Stimulated activated CD8-positive, alpha-beta memory T cell treated with anti-CD3 and anti-CD28 coated beads, Interleukin-2, amount 100 ng/mL, for 1 hour (primary cell): ENCODE measurements at places on chromosomes 4 and X.

- DNase-seq = no peak
Observed at GRCh38 chr4:35538807-35539206, 705.5 kb downstream of the ARAP2 start.

DNA sequence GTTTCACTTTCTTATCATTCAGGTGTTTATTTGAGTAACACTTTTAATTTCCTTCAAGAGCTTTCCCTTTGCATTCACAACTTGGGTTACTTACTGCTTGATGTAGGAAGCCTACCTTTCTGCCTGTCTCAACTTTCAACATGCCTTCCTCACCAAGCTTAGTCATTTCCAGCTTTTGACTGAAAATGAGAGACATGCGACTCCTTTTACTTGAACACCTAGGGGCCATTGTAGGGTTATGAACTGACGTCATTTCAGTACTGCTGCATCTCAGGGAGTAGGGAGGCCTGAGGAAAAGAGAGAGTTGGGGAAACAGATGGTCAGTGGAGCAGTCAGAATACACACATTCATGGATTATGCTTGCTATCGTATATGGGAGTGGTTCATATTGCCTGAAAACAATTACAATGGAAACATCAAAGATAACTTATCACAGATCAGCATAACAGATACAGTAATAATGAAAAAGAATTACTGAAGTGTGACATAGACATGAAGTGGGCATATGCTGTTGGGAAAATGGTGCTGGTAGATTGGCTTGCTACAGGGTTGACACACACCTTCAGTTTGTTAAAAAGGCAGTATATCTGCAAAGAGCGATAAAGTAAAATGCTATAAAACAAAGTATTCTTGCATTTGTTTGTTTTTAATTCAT lies 25.7 kb downstream of the USP53 start:
- DNase-seq = no peak

GRCh38 chrX:16155581-16156096 lies 11.6 kb upstream of the MAGEB17 start:
- DNase-seq = no peak

- no peak for DNase-seq
Observed at GRCh38 chrX:129696463-129697155, 41.9 kb upstream of the APLN start.

- DNase-seq = no peak
Observed at GRCh38 chr4:151532001-151532708, 123.2 kb downstream of the FHIP1A start.

GRCh38 chr4:164207460-164207859 lies 546.5 kb upstream of the SMIM31 start:
- no peak for DNase-seq

DNA sequence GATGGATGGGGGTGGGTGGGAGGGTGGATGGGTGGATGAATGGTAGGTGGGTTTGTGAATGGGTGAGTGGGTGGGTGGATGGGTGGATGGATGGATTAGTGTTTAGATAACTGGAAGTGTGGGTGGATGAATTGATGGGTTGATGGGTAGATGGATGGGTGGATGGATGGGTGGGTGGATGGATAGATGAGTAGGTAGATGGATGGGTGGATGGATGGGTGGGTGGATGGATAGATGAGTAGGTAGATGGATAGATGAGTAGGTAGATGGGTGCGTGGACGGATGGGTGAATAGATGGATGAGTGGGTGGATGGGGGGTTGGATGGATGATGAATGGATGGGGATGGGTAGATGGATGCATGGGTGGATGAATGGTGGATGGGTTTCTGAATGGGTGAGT lies 20.3 kb upstream of the ASMTL start:
- DNase-seq = no peak

DNA sequence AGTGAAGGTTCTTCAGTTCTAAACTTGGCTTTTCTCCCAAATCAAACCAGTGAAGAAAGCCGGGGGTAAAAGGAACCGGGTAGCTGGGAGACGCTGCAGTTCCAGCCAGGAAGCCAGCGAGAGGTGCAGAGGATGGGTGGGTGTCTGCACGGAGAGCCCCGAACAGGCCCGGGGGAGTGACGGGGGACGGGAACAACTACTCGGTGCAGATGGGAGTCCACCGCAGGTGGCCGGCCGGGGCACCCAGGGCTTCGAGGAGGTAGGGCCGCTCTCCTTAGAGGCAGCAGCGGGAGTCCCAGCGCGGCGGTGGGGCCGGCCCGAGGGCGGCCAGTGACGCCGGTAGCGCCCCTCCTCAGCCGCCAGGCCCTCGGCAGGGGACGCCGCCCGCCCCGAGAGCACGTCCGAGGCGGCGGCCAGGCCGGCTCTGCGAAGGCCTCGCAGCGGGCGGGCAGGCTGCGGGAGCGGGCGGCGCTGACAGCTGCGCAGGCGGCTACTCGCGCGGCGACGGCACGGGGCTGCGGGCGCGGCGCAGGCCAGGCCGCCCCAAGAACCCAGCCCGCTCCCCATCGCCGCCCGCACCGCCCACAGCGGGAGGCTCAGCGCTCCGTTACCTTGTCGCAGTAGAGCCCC lies 449 bp downstream of the FBXL5 start:
- peak; percentile 2 for DNase-seq

GRCh38 chrX:73289039-73289438 lies 74.4 kb upstream of the NAP1L2 start:
- no peak for DNase-seq

GRCh38 chr4:155908187-155909139 lies 5.0 kb downstream of the TDO2 start:
- DNase-seq = no peak

GRCh38 chrX:1475881-1476280 lies 23.2 kb upstream of the ASMTL start:
- no peak for DNase-seq

DNA sequence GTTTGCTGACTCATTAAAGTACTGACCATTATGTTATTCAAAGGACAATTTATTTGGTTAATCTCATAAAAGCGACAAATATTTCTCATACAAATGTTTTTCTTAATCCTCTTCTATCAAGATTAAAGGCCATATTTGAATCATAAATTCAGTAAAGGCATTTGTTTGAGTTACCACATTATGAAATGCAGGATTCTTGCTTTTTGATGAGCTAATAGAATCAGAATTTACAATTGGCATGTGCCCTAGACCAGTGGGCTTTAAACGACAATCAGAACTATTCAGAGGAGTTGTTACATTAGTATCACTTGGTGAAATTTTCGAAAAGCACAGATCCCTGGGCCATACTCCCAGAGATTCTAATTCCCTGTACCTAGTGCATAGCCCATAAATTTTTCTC lies 55.3 kb downstream of the KLHL4 start:
- no peak for DNase-seq

DNA sequence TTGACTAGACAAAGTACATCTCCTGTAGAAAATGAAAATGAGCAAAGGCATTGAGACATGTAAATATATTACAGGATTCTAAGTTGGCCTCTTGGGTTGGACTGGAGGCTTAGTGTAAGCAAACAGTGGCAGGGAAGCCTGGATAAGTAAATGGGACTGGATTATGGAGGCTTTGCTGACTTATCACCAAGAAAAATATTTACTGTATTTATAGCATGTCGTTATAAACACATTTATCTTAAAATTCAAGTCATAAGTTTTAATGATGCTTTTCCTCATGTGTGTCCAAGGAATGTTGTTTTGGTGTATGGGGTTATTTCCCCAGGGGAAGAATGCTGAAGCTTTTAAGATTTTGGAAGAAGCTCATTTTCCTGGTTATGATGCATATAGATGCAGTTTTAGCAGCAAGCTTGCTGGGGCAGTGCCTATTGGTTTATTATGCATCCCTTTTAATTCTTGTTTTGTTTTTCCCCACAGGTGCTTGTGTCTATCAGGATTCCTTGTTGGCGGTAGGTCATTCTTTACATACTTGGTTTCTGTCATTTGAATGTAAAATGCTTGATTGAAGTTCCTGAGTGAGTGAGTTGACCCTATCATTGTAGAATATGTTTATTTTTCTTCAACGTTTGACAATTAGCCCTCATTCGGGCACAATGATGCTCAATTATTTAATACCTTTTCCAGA lies 8.5 kb downstream of the FRAS1 start:
- no peak for DNase-seq

DNA sequence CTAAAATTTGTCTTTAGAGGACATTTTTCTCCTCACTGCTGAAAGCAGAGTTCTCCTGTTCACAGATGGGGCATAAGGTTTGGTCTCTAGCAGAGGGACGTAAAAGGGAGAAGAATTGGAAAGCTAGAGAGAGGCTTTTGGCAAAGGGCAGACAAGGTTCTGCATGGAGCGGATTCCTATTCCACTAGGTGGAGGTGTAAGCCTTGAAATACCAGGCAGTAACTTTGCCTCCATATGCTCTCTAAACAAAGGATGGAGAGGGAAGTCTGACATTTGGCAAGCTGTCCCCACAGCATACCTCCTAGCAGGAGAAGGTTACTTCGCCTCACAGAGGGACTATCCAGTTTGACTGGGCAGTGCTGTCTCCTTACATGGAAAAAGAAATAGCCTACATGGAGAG lies 174.7 kb downstream of the DACH2 start:
- no peak for DNase-seq

GRCh38 chr4:75484190-75484589 lies 30.0 kb downstream of the RCHY1 start:
- no peak for DNase-seq

- no peak for DNase-seq
Observed at GRCh38 chr4:23016981-23017380, 324.2 kb downstream of the GBA3 start.

- no peak for DNase-seq
Observed at GRCh38 chr4:153090181-153090580, 114.1 kb upstream of the TRIM2 start.

GRCh38 chr4:103292373-103292772 lies 94.2 kb upstream of the CENPE start:
- DNase-seq = no peak

DNA sequence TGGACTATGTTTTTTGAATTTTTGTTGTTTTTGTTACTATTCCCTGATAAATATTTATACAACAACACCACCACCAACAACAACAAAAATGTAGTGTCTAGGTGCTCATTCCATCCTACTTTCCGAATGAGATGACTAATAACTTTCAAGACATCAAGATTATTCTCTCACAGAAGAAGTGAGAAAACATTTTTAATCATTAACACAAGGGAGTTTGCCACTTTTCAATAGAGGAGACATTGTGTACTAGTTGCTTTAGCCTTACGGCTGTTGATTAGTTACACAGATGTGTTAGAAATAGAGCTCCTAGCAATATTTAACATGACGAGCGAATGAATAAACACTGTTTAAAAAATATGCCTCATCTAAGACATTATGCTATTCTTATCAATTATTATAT lies 898.8 kb downstream of the C4orf33 start:
- no peak for DNase-seq

GRCh38 chr4:130424211-130424610 lies 1328.3 kb downstream of the C4orf33 start:
- DNase-seq = no peak

GRCh38 chr4:142523111-142523510 lies 323.0 kb downstream of the INPP4B start:
- no peak for DNase-seq

- DNase-seq = no peak
Observed at GRCh38 chr4:112377594-112378242, 80.5 kb downstream of the ALPK1 start.

DNA sequence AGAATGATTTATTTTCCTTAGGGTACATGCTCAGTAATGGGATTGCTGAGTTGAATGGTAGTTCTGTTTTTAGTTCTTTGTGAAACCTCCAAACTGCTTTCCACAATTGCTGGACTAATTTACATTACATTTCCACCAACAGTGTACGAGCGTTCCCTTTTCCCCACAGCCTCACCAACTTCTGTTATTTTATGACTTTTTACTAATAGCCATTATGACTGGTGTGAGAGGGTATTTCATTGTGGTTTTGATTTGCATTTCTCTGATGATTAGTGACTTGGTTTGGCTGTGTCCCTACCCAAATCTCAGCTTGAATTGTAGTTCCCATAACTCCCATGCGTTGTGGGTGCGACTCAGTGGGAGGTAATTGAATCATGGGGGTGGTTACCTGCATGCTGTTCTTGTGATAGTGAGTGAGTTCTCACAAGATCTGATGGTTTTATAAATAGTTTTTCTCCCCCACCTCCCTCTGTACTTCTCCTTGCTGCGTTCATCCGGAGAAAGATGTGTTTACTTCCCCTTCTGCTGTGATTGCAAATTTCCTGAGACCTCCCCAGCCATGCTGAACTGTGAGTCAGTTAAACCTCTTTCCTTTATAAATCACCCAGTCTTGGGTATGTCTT lies 95.1 kb downstream of the GBA3 start:
- DNase-seq = no peak

DNA sequence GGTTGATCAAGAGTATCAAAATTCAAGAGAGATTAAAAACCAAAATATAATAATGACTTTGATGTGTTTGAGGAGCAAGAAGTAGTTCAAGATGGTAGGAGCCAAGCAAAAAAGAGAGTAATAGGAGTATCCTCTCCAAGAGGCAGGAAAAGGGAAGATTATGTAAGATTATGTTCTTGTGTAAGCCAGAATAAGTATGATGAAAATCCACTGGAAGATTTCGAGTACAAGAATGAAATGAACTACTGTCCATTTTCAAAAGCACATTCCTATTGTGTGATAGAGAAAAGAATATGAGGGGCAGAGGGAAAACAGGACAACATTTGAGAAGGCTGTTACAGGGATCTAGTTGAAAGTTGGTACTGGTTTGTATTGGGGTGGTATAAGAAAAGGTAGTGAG lies 659.6 kb upstream of the INTU start:
- no peak for DNase-seq

DNA sequence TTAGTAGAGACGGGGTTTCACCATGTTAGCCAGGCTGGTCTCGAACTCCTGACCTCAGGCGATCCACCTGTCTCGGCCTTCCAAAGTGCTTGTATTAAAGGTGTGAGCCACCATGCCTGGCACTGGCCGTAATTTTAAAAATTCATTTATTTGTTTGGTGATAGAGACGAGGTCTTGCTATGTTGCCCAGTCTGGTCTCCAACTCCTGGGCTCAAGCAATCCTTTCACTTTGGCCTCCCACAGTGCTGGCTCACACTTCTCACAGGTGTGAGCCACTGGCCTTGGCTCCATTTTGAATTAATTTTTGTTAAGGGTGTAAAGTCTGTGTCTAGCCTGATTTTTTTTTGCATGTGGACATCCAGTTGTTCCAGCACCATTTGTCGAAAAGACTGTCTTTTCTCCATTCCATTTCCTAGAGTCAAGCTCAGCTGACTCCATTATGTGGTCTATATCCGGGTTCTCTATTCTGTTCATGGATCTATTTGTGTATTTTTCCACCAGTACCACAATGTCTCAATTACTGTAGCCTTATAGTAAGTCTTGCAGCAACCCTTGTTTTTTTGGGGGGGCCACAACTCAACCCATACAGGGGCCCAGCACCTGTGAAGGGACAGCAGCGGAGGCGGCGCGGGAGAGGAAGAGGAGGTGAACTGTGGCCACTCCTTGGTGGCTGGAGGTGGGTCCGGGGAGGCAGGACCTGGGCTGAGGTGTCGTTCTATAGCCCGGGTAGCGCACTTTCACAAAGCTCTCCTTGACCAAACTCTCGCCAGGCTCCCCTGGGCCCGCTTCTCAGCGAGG lies 1.5 kb upstream of the NSD2 start:
- no peak for DNase-seq

GRCh38 chrX:143754183-143754582 lies 33.6 kb upstream of the SPANXN2 start:
- DNase-seq = no peak
